ENCODE measurements at places on chromosomes 7 and 10. TPM values are rescaled to one million over a fixed set of nuclear protein-coding genes. Genes with fewer than 3 reads are reported as not detected.

Gene TBATA
- total RNA-seq = not detected

Gene TCAF2
- total RNA-seq = 0.78 TPM

Gene LUC7L2
- total RNA-seq = 83.4 TPM

Gene ZNF503
- total RNA-seq = 5.6 TPM

Gene PNLIPRP1
- not detected for total RNA-seq

Gene ICA1
- 9.8 TPM for total RNA-seq

Gene AGR2
- total RNA-seq = not detected

Gene BEND7
- 3.1 TPM for total RNA-seq

Gene LBX1
- not detected for total RNA-seq

Gene GIMAP4
- total RNA-seq = not detected

Gene FAM24B
- total RNA-seq = 15.9 TPM

Gene LDB3
- 92.0 TPM for total RNA-seq

Gene AMPH
- 9.4 TPM for total RNA-seq

Gene GPR26
- total RNA-seq = 0.10 TPM

Gene ZNF22
- 40.2 TPM for total RNA-seq

Gene ODAD2
- total RNA-seq = not detected

Gene RELN
- total RNA-seq = 5.7 TPM

Gene DNAH11
- total RNA-seq = 0.22 TPM

Gene PTN
- total RNA-seq = 40.0 TPM

Gene CRHR2
- 2.4 TPM for total RNA-seq

Gene NRCAM
- total RNA-seq = 120 TPM

Gene HECW1
- total RNA-seq = 68.7 TPM
